Activated gamma-delta T cell treated with anti-CD3 and anti-CD28 coated beads, Interleukin-2, amount 50 U/mL, for 16 hours (primary cell): ENCODE measurements at places on chromosomes 12 and 14.

- DNase-seq, result no peak
Observed at GRCh38 chr14:23447361-23448350, 12.2 kb upstream of the MYH7 start.

DNA sequence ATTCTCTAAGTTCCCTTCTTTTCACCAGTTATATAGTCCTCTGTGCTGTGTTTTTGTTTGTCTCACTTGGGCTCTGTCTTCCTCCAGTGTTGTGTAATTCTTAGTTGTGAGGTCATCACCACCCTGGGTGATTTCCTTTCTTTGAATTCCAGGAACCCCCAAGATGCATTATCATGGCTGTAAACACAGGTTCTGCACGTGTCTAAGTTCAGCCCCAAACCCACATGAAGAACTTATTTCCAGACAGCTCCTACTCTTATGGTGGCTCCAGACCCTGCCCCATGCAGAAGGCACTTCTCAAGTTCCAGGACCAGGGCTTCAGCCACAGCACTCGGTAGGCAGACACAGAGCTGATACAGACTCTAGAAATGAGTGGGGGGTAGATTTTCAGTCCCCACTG is 560.5 kb downstream of the BCL11B start:
- DNase-seq, result no peak

- DNase-seq, result no peak
Observed at GRCh38 chr12:87520968-87521367, 508.2 kb downstream of the C12orf50 start.

DNA sequence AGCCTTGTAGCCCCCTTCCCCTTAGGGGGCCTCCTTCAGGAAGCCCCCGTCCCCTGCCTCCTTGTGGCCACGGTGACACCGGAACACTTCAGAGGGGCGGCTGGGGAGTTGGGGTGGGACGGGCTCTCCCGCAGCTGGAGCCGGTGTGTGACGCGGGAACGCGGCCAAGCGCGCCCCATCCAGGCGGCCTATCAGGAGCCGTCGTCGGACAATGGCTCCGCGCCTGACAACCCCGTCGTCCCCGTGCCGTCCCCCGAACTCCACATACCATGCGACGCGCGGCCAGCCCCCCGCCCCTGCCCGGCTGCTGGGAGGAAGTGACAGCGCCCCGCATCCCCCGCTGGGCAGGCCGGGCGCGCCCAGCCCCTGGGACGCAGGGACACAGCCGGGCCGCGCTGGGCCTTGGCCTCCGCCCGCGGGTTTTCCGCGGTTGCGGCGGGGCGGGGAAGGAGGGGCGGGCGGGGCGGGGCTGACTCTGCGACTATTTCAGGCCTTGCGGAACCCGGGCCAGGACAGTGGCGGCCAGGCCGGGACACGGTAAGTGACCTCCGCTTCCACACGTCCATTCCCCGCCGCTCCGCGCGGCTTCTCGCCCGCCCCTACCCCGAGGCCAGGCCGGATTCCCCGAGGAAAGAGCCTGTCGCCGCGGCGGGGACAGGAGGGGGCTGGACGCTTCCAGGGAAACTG is at the start of gene TNFAIP2:
Gene TNFAIP2, plus strand, starts transcription at position 515 of the 687 bp plus-strand sequence. CDS start 2,997 bp downstream, outside the sequence.
- DNase-seq, result no peak

- peak; percentile 23 for DNase-seq
Observed at GRCh38 chr12:219891-220352, 6.0 kb upstream of the SLC6A12 start.

- DNase-seq, result no peak
Observed at GRCh38 chr12:132660052-132660451, 27.1 kb downstream of the POLE start.

- no peak for DNase-seq
Observed at GRCh38 chr12:107464644-107465043, 221.0 kb upstream of the PWP1 start.

DNA sequence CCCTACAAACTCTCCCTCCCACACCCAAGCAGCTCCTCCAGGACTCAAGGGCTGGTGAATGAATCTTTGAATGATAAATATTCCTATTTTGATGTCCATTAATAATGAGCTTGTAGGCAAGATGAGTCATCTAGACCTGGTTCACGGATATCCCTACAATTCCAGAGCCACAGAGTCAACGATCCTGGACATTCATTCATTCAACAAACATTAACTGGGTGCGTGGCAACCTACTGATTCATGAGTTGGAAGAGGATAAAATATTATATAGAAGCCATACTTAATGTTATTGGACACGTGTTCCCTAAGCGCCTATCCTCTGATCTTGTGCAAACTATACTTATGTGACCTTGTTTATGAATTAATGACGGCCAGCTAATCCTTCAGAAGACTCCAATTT is 420 bp upstream of the OTUB2 start:
- no peak for DNase-seq

DNA sequence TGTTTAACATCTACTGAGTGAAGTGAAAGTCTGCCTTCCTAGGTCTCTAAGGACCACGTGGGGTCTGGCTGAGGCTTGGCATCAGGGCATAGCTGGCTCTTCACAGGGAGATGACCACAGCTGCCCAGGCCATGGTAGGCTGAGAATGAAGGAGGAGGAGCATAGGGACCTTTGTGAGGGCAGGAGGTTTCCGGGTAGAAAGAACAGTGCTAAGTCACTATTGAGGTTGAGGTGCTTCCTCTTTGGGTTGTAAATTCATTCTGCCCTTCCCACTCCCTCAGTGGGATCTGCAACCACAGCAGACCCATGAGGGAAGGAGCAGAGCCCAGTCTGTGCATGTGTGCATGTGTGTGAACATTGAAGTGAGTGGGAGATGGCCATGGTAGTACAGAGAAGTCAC is 909.6 kb downstream of the VRK1 start:
- no peak for DNase-seq

DNA sequence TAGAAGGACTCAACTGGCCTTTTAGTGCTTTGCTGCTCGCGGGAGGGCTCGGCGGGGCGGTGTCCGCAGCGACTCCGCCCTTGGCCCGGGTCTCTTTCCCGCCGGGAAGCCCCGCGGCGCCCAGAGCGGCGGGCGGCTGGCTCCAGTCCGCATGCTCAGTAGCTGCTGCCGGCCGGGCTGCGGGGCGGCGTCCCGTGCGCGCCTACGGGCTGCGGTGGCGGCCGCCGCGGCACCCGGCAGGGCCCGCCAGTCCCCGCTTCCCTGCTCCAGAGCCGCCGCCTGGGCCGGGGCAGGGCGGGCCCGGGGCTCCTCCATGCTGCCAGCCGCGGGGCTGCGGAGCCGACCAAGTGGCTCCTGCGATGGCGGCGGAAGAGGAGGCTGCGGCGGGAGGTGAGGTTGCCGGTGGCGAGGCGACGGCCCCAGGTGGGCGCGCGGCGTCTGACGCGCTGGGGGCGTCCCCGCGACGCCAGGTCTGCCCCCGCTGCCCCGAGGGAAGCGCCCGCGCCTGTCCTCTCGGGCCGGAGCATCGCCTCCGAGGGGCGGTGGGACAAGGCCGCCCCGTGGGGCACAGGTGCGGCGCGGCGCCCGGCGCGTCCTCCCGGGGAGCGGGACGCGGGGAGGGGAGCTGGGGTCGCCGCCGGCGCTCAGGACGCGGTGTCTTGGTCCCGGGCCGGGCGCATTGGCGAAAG is at the start of gene BMAL2:
Gene BMAL2, plus strand, starts transcription at position 123 of the 689 bp plus-strand sequence. Its CDS starts 237 bp downstream, at position 360.
- DNase-seq, result no peak

DNA sequence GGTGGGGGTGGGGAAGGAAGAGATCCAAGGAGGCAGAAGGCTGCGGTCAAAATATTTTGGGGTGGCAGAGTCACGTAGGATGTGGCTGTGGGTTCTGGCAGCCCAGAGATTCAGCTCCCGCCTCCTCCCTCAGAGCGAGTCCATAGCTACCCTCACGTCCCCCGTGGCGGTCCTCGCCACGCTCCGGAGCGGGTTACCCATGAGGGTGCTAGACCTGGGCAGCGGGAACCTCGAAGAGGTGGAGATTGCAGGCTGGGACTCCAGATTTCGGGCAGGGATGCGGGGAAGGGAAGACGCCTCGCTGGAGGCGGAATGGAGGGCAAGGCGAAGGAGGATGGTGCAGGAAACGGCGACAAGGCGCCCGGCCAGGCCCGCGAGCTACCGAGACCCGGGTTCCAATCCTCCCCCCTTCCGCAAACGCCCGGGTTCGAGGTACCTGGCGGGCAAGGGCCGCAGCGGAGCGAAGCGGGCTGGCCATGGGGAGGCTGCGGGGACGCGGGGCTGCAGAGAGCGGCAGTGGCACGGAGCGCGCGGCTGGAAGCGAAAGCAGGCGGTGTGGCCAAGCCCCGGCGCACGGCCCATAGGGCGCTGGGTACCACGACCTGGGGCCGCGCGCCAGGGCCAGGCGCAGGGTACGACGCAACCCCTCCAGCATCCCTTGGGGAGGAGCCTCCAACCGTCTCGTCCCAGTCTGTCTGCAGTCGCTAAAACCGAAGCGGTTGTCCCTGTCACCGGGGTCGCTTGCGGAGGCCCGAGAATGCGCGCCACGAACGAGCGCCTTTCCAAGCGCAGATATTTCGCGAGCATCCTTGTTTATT is 46.2 kb downstream of the BCAT1 start:
- no peak for DNase-seq

DNA sequence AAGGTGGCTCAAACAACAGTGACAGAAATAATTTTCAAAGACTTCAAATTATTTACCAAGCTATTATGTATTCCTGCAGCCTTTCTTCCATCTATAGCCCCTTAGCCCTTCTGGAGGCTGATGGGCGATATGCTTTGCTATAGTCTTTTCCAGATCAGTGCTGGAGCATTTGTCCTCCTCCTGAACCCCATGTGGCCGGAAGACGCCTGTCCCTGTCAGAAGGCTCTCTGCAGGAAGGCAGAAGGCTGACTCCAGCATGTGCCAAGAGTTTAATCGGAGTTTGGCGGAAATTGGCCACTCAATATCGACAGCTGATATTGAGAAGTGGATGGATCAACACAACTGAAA is 49.3 kb upstream of the MAX start:
- DNase-seq, result no peak

- DNase-seq, result peak; percentile 43
Observed at GRCh38 chr12:92030618-92031017, 115.0 kb downstream of the BTG1 start.

DNA sequence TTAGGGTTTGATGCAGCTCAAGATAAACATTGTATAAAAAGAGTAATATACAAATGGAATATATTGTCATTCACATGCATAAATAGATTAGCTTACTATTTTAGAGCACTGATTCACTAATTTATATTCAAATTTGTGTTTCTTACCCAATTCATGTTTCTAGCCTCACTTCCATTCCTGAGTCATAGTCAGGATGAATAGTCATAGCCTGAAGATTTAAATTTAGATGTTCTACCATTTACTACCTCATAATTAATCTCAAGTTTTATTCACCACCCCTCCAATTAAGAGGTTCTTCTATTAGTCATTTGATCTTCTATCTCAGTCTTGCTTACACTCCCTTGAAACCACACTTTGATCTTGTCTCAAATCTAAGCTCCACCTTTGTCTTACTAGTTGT is 38.7 kb downstream of the ANO4 start:
- DNase-seq, result no peak

GRCh38 chr12:62738616-62739015 is 196.3 kb downstream of the PPM1H start:
- DNase-seq, result no peak

DNA sequence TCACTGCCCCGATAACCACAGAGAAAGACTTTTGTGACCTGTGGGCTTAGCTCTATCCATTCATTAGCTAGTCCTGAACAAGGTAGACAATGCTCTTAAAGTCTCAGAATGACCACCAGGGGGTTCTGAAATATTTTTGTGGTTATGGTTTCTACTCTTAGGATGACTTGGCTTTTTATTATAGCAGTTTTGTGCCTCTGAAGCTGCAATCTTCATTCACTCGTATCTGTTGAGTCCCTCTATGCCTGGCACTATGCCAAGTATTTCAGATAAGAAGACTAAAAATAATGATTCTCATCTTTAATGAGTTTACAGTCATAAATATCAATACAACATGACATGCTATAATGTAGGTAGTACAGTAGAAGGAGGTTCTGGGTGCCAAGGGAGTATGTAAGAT is 130.8 kb upstream of the TRHDE start:
- DNase-seq, result no peak

GRCh38 chr14:76259029-76259735 is 107.5 kb downstream of the GPATCH2L start:
- DNase-seq, result no peak

DNA sequence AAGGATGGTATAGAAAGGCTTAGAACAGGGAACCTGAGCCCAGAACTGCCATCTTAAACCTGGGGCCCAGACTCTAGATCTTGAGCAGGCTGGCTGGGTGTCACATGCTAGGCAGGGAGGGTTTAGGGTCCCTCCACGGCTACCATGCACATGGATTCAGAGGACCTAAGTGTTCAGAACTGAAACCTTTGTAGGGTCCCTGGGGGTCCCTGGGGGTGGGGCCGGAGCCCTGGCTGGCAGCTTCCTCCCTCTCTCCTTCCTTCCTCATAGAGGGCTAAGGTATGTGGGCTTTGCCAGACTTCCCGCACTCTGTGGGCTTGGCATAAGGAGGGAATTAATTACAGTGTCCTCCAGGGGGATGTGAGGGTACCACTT is 4.6 kb upstream of the ZNF385A start:
- DNase-seq, result no peak

DNA sequence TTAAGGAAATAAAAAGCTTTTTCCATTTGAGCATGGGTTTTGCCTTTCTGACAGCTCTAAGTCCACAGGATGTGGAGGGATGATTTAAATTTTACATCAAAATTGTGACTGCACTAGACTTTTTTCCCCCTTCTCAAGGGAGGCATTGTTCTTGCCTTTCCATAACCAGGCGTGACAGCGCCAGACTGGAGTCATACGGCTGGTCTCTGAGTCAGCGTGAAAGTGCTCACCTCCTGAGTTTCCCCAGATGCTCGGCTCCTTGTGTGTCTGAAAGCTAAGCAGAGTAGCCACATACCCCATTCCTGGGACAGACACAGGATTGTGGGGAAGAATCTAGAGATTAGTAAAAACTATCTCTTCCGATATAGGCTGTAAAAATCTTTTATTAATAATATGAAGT is 43.1 kb downstream of the SOX5 start:
- DNase-seq, result no peak

GRCh38 chr12:92533280-92533890 is 169.4 kb upstream of the PLEKHG7 start:
- DNase-seq, result no peak

- no peak for DNase-seq
Observed at GRCh38 chr14:71783786-71784185, 148.4 kb upstream of the RGS6 start.

DNA sequence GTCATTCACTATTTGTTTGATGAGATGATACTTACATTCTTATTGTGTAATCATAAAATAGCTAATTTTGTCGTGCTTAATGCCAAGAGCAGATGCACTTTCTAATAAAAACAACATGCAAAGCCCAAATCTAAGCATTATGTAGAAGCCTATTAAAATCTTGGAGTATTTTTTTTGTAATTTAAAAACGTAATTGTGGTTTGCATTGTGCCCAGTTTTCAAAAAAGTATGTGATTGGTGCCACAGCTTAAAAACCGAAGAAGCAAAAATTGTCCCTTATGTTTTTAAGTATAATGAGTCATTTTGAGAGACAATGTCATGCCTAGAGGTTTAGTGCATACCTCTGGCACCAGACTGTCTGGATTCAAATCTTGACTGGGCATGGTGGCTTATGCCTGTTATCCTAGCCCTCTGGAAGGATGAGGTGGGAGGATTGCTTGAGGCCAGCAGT is 464.8 kb upstream of the RGS6 start:
- no peak for DNase-seq

- DNase-seq, result no peak
Observed at GRCh38 chr14:91164676-91165075, 50.8 kb downstream of the DGLUCY start.
